Activated naive CD4-positive, alpha-beta T cell treated with anti-CD3 and anti-CD28 coated beads, Interleukin-2, amount 10 ng/mL, durations not matched to agents 5 hours and 36 hours (primary cell): ENCODE measurements at places on chromosomes 1 and 21. TPM values are rescaled to one million over a fixed set of nuclear protein-coding genes. Genes with fewer than 3 reads are reported as not detected.

The DFFA gene
- 26.3 TPM for total RNA-seq

The BEST4 gene
- total RNA-seq = 0.78 TPM

The NPPB gene
- not detected for total RNA-seq

The S100A16 gene
- total RNA-seq = not detected

The AIRE gene
- not detected for total RNA-seq

The DHRS3 gene
- 67.5 TPM for total RNA-seq
